Activated CD8-positive, alpha-beta memory T cell treated with anti-CD3 and anti-CD28 coated beads for 4 hours (primary cell): ENCODE measurements at places on chromosomes 5 and 9.

GRCh38 chr9:127506814-127507750 lies 55.8 kb downstream of the LRSAM1 start:
- DNase-seq: no peak

DNA sequence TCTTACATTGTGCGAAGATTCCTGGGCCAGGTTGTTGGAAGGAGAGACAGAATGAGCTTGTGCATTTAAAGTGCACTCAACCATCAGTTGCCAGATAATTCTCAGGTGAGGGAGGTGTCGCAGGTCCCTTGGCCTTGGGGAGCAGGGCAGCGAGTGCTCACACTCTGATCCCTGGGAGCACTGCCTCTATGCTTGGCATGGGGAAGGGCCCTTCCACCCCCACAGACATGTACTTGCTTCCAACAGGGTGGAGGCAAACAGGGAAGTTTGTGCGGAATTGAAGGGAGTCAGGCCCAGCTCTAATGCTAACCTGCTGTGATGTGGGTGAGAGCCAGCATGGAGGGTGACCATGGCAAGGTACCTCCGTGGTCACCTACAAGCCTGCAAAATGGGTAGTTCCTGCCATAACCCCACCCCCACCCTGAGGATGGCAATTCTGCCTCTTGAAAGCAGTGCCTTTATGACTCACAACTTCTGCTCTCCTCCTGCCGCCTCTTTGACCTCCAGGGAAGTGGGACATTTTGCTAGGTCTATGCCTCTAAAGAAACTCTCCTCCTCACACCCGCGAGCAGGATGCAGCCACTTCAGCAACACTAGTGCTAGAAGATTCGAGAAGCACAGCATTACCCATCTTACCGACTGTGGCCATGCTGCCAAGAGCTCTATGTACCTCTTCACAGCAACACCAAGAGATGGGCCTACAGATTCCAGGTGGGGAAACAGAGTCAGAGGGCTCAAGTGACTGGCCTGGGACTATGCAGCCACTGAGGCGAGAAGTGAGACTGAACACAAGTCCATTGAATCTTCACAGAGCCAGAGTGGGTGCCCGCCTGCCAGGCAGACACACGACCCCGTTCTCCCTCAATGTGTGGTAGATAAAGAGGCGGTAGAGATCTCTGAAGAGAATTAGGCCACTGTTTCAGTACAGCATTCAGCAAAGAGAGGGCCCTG lies 22.1 kb upstream of the SLC25A51 start:
- no peak for DNase-seq

GRCh38 chr5:142314109-142314508 lies 10.7 kb downstream of the SPRY4 start:
- DNase-seq: no peak

DNA sequence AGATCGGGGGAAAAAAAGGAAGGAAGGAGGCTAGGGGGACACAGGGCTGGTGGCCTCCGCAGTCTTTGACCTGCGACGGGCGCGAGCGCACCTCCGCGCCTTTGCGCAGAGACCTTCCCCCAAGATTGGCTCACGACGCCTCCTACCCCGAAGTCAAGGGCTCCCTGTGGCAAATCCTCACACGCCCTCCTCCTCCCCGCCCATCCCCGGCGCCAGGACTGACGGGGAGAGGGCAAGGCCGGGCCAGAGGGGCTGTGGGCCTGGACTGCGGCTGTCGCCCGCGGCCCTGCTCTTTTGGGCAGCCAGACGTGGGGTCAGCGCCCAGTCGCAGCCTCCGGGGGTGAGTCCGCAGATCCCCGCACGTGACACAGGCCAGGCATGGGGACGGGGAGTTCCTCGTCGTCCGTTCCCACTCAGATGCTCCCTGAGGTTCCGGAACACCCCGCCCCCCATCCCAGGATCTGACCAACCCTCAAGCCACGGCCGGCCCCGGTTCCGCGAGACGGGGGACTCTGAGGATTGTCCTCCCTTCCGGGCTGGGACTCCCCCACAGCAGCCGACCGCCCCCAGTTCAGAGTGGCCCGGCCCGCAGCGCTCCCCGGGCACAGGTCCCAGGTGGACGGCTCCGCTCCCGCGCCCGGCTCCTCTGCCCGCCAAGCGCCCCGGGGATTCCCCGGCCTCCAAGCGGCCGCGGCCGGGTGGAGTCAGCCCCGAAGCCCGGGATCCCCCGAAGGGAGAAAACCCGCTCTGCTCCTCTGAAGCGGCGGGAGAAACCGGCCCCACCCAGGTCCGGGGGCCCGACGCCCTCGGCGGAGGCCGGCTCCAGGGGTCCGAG lies 543 bp upstream of the ANKRD33B start:
- no peak for DNase-seq

- no peak for DNase-seq
These were observed 106.2 kb upstream of the TXNDC8 start for GRCh38 chr9:110443866-110444220.

DNA sequence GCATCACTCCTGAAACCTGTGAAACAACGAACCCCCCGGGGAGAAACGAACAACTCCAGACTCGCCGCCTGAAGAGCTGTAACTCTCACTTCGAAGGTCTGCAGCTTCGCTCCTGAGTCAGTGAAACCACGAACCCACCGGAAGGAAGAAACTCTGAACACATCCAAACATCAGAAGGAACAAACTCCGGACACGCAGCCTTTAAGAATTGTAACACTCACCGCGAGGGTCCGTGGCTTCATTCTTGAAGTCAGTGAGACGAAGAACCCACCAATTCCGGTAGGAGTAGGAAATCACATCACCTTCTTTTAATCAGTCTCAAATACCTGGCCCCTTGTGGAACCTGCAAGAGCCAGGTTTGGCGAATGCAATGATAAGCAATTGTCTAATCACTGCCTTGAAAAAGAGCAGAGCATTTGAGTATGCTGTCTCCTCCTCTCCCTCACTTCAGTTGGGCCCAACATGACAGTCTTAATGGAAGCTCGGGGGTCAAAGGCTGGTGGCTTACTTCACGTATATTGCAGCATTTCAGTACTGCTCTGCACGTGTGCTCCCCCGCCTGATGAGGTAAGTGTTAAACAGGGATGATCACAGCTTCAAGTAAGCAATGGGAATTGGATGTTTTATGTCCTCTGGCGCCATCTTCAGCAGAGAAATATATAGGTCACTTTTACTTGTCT lies 473 bp downstream of the IRGM start:
- DNase-seq: peak; percentile 44

DNA sequence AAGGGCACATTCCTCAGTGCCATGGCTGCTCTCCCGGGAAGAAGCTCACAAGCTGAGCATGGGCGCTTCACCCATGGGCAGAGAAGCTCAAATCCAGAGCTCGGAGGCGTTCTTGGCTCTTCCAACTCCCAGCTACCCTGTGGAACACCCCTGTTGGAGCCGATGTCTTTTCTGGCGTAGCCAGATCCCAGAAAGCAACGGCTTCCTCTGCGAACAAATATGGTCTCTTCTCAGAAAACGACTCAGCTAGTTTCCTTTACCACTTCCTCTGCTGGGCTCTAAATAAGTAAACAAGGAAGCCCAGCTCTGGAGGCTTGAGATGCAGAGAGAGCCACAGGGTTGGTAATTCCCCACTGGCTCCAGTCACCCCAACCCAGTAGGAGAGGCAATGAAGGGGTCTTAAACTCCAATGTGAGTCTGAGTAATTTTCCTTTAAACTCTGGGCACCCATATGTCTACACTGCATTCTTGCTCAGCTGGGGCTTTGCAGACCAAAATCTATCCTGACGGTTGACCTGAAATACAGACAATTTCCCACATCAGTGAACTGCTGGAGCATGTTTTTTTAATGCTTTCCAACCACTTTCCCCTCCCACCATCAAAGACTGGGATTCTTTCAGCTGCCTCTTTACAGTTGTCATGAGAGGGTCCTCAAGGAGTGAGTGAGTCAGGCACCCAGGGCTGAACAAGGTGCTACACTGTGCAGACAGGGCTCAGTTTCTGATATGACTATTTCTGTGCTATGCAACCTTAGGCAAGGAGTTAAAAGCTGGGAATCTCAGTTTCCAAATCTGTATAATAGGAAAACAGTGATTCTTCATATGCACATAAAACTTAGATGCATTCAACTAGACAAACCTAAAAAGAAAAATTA lies at the start of gene LCP2:
Gene LCP2 (minus strand): TSS at position 189 of the 874 bp plus-strand sequence. CDS start 166 bp downstream, at position 23.
- DNase-seq: no peak

GRCh38 chr5:16304846-16305245 lies 125.3 kb upstream of the MARCHF11 start:
- DNase-seq: no peak

DNA sequence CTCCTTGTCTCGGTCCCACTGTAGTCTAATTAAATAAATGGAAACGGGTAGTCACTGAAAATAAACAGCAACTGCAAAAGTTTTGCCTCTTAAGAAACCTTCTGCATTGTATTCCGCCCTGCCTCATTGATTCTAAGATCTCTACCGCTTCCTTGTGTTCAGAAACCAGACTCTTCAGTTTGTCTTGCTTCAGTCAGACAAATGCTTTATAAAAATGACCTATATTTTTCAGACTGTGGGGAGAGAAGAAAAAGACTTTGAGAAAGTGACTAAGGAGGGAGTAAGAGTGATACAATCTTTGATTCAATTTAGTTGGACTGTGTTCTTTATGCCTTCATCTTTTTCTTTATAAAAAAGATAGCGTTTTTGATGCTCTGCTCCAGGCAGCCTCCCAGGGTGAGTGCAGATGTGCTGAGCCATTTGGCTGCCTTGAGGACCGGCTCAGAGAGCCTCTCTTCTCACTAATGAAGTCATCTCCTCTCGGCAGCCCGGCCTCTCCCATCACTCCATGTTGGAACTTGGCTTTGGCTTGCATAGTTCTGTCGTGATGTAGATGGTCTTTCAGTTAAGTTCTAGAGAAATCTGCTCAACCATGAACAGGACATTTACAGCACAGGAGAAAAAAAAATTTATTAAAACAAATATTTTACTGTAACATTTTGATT lies 4.0 kb upstream of the VCAN start:
- DNase-seq: no peak

- DNase-seq: no peak
These were observed 51.1 kb downstream of the CCNH start for GRCh38 chr5:87361536-87362213.

DNA sequence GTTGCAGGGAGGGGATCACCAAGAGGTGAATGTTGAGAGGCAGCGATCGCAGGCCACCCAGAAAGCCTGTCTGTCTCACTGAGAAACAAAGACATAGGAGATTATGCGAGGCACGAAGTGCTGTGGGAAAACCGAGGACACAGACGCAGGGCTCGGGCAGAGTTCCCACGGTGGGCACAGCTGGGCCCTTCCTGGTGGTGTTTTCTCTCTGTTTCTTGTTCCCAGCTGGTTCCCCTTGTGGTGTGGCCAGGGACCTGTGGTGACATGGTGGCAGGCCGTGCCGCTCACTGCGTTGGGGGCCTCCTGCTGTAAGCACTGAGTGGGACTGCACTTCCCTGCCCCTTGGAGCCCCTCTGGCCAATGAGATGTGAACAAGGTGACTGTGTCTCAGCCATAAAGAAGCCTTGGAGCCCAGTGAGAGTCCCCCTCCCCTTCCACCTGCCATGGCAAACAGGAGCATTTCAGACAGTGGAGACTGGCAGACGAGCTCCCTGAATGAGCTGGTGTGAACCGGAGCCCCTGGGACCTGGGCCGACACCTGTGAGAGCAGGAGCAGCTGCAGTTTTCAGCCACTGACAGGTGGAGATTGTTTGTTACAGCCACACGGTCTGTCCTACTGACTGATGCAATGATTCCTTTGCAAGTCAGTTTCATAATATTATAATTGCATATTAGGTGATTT lies 13.2 kb upstream of the IRX4 start:
- no peak for DNase-seq

- no peak for DNase-seq
These were observed 21.1 kb downstream of the UIMC1 start for GRCh38 chr5:176985516-176985915.

GRCh38 chr5:59756373-59757035 lies 137.0 kb downstream of the PDE4D start:
- DNase-seq: no peak

- DNase-seq: no peak
These were observed 478 bp downstream of the TEX10 start for GRCh38 chr9:100352201-100352726.

- no peak for DNase-seq
These were observed 130.1 kb downstream of the C9orf50 start for GRCh38 chr9:129490583-129491486.

DNA sequence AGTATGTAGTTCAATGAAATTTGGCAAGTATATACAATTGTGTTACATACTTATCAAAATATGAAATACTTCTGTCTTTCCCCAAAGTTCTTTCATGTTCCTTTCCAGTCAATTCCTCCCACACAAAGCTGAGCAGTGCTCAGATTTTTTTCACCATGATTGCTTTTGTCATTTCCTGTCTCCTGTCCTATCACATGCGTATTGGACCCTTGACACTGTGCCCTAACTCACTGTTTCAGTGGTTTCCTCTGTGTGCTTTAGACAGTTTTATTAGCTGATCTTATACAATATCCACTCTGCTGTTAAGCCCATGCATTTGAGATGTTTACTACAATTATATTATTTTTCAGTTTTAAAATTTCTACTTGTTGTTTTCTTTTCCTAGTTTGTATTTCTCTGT lies 463.6 kb upstream of the MEF2C start:
- DNase-seq: no peak

DNA sequence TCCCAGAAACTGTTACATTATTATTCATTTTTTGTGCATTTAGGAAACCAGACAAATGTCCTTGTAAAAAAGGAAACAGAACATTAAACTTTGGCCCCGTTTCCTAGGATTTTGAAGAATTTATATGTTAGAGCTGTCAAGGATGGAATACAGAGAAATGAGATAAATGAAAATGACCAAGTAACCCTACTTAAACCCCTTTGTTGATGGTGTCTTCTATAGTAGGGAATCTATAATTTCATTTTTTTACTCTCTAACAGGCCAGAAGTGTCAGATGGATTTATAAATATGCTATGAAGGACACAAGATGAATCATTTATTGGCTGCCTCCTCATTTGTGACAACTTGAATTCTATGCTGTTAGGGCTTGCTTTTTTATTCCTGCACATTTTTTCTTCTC lies 1047.1 kb downstream of the PTPRD start:
- no peak for DNase-seq

- DNase-seq: no peak
These were observed 28.4 kb downstream of the LMX1B start for GRCh38 chr9:126642010-126642744.

DNA sequence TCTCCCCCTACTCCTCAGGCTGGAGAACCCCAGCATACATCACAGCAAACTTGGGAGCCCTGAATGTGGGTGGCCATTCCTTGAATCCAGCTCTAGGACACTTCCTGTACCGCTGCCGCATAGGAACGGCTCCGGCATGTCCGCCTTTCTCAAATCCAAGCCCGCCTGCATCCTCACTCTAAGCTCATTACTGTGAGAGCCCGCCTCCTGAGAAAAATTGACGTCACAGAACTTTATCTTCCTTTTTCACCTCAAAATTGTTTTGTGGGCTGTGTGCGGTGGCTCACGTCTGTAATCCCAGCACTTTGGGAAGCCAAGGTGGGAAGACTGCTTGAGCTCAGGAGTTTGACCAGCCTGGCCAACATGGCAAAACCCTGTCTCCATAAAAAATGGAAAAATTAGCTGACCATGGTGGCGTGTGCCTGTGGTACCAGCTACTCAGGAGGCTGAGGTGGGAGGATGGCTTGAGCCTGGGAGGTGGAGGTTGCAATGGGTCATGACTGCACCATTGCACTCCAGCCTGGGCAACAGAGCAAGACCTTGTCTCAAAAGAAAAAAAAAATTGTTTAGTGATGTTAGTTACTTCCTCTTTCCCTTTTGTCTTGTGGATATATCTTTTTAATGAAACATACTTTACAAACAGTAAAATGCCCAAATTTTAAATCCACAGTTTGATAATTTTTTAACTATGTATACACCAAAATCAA lies 22.8 kb downstream of the RNF44 start:
- DNase-seq: no peak

- DNase-seq: no peak
These were observed 96.8 kb downstream of the ANKRD18B start for GRCh38 chr9:33620738-33621439.

- no peak for DNase-seq
These were observed 127.4 kb downstream of the PALM2AKAP2 start for GRCh38 chr9:109907400-109907799.
